ENCODE measurements at places on chromosomes 11 and 22. TPM values are rescaled to one million over a fixed set of nuclear protein-coding genes. Genes with fewer than 3 reads are reported as not detected.
A peak's percentile ranks its signal among the peaks of the same experiment; 100 is the strongest.

GRCh38 chr22:28268171-28268570 lies 349.1 kb upstream of the PITPNB start:
- DNase-seq = no peak

GRCh38 chr11:75706260-75706729 lies 11.3 kb upstream of the MOGAT2 start:
- peak; percentile 59 for DNase-seq

- no peak for DNase-seq
Observed at GRCh38 chr11:134244593-134244992, 8.6 kb downstream of the THYN1 start.

- DNase-seq = no peak
Observed at GRCh38 chr11:23097891-23098290, 237.6 kb upstream of the CCDC179 start.

- peak; percentile 57 for DNase-seq
Observed at GRCh38 chr11:72836111-72836510, 21.9 kb downstream of the ATG16L2 start.

- DNase-seq = no peak
Observed at GRCh38 chr11:38461751-38462150, 1863.7 kb upstream of the RAG2 start.

Gene LDLRAD3
- polyA plus RNA-seq = not detected

Data from muscle of arm (tissue), 14 donors.